ENCODE measurements at places on chromosomes 13 and 19.

DNA sequence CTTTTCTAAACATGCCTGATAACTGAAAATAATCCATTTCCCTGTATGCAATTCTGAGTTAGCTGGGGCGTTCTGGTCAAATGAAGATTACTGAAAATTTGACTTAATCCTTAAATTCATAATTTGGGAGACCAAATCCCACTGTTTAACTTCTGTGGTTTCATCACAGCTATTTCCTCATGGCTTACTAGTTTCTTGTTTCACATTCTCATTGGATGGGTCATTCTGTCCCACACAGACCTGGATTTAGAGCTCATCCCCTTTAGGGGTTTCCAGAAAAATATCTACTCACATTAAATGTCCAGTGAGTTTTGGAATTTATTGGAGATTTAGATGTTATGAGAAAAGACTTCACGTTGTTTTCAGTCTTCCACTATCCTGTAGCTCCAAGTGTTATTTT lies 709.3 kb upstream of the KLHL1 start:
- no peak for DNase-seq

- no peak for DNase-seq
These were observed 40.2 kb downstream of the SMIM24 start for GRCh38 chr19:3440082-3440481.

DNA sequence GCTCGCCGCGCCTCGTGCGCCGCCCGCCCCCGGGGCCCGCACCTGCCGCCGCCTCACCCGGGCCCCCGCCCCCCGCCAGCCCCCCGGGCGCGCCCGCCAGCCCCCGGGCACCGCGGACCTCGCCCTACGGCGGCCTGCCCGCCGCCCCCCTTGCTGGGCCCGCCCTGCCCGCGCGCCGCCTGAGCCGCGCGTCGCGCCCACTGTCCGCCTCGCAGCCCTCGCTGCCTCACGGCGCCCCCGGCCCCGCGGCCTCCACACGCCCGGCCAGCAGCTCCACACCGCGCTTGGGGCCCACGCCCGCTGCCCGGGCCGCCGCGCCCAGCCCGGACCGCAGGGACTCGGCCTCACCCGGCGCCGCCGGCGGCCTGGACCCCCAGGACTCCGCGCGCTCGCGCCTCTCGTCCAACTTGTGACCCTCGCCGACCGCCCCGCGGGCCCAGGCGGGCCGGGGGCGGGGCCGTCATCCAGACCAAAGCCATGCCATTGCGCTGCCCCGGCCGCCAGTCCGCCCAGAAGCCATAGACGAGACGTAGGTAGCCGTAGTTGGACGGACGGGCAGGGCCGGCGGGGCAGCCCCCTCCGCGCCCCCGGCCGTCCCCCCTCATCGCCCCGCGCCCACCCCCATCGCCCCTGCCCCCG lies 17.2 kb downstream of the POLRMT start:
- DNase-seq: no peak

- DNase-seq: no peak
These were observed 1.3 kb upstream of the TEX30 start for GRCh38 chr13:102774591-102775520.

Data from esophagus squamous epithelium (tissue), 5 donors.